Activated effector memory CD4-positive, alpha-beta T cell treated with Interleukin-2 at 50 U/mL for 16 hours (primary cell): ENCODE measurements at places on chromosomes 3 and 15.

- DNase-seq = no peak
Observed at GRCh38 chr15:73683777-73684580, at the start of gene CD276. CD276 (plus strand) TSS chr15:73684383; CDS start chr15:73699640, 15,257 bp downstream.

DNA sequence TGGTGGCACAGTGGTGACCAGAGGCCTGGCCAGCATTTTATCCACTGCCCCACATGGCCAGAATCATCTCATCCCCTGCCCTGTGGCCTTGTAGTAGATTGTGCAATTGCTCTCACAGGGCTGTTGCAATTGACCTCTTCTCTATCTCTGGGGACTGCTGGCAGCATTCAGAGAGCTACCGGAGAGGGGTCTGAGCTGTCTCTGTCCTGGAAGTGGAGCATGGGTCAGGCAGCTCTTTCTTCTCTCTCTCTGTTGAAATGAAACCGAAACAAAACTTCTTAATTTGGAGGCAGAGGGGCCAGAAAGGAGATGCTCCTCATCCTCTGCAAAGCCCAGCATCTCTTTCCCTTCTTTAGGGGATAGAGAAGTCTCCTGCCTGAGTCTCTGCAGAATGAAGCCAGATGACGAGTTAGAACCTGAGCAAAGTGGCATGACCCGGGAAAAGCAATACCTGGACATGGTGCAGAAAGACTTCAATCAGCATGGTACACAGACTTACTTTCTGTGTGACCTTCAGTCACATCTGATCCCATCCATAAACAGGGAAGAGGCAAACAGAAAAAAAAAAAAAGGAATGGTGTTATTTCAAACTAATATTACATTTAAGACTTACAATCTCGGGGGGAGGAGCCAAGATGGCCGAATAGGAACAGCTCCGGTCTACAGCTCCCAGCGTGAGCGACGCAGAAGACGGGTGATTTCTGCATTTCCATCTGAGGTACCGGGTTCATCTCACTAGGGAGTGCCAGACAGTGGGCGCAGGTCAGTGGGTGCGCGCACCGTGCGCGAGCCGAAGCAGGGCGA is 144.5 kb upstream of the BCL6 start:
- DNase-seq = no peak

DNA sequence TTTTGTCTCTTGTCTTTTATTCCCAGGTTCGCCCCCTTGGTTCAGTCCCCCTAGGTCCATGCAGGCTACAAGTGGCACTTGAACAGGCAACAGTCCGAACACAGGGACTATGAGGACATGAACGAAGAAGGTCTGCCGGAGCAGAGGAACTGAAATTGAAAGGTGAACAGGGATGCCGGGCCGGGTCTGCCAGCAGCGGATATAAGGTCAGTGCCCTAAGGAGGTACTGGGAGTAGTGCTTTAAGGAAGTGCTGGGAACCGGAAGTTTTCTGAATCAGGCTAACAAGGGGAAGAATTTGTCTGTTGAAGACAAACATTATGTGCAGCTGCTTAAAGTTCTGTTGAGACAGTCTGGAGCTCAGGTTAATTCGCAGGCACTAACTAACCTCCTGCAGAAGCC is 46.8 kb downstream of the LSM3 start:
- no peak for DNase-seq

- no peak for DNase-seq
Observed at GRCh38 chr3:169138849-169139420, 524.6 kb downstream of the MECOM start.
